ENCODE measurements at places on chromosomes 6 and 20.

DNA sequence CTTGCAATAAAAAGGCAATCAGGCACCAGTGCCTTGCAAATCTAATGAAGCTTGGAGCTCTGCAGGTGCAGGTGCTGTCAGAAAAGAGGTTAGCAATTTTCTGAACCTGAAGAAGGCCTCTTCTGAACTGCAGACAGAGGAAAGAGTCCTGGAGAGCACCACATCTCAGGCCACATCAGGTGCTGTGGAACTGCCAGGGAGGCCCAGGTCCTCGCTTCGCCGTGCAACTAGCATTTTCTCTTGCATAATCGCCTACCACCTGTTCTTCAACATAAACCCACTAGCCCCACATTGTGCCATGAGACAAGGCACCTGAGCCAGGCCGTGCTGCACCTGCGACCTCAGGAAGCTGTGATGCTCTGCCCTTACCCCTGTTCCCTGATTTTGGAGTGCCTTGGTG lies 187.6 kb downstream of the DTNBP1 start:
- no peak for DNase-seq

GRCh38 chr6:38554700-38555413 lies 84.9 kb downstream of the BTBD9 start:
- no peak for DNase-seq

DNA sequence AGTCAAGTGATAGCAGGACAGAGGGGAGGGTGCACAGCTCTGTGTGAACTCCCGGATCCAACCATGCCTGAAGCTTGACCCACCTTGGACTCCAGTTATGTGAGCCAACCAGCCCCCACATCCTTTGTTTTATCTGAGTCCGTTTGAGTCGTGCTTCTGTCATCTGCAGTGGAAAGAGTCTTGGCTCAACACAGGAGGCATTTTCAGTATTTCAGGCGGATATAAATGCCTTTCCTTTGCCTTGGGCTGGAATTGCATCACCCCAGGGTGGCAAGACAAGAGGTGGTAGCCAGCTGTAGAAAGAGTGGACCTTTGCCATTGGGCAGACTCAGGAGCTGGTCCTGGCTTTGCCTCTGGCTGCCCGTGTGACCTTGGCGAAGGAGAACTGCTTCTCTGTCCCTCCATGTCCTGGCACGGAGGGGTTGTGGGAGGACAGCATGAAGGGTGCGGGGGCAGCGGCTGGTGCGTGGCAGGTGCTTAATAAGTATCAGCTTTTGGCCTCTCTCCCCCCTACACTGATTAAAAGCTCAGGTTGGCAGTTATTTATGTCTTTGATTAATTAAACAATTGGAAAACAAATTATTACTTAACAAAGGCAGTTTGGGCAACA lies 42.6 kb upstream of the APCDD1L start:
- DNase-seq = no peak

DNA sequence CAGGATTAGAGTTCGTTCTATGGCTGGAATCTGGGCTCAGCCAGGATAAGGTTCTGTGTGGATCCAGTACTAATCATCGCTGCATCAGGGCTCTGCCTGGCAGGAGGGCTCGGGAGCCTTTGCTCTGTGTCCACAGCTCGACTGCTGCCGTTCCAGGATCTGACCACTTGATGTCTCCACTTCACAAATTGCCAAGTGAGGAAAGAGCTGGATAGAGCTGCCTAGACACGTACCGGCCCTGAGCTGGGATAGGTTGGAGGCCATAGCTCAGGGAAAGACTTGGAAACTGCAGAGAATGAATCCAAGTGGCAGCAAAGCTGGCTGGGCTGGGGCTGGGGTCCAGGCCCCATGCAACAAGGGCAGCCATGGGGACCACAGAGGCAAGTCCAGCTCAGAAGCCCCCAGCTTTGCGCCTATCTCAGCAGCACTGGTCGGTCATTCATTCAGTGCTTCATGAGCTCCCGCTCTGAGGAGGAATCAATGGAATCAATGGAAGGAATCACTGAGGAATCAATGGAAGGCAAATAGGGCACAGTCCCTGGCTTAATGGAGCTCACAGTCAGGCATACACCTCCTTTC lies 38.0 kb upstream of the TOP1 start:
- DNase-seq = peak; percentile 34

DNA sequence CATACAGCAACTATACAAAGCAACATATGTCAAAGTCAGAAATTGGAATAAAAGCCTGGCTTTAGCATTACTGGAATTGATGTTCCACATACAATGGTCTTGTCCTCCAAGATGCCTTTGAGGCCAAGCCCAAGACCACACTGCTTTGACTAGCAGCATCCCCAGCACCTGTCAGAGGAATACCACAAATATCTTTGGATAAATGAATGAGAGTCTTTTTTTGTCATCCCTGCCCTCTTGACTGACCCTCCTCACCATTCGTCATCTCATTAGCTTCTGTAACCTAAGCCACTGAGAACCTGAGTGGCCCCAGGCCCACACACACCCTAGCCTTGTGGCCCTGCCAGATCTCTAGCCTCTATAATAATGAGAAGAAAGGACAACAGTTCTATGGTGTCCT lies 48.5 kb downstream of the TNFRSF21 start:
- DNase-seq = no peak

- no peak for DNase-seq
Measured at GRCh38 chr20:61300293-61300692, 48.2 kb downstream of the CDH4 start.

GRCh38 chr20:5078399-5078958 lies 41.3 kb downstream of the PCNA start:
- peak; percentile 55 for DNase-seq

DNA sequence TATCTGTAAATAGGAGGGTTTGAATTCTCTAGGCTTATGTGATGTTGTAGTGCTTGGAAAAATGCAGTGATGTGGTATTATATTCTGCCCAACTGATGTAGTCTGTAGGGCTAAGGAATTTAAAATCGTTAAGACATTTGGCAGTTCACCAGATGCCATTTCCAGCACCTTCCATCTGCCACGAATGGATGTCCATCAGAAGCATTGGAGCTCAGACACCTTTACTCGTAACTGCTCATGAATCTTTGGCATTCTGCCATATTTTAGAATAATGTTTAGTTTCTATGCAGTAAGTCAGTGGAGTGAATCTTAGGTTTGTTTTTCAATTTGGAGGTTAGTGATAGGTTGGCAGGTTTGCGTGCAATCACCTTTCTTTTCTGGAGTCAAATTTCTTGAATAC lies 2.4 kb upstream of the SYTL3 start:
- DNase-seq = no peak

DNA sequence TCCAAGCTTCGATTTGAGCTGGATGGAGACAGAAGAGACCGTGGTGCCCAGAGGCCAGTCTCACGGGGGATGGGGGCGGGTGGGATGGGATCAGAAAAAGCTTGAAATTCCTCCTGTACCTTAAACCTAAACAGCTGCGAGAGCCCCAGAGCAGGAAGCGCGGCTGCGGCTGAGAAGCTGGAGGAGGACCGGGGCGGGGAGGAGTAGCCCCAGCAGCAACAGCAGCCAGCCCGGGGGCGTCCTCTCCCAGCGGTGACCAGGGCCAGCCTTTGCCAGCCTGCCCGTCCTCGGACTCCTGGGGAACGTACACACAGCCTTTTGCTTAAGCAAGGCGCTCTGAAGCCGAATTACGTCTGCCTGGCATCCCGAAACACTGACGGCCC lies 17.4 kb upstream of the PRDM13 start:
- DNase-seq = no peak

DNA sequence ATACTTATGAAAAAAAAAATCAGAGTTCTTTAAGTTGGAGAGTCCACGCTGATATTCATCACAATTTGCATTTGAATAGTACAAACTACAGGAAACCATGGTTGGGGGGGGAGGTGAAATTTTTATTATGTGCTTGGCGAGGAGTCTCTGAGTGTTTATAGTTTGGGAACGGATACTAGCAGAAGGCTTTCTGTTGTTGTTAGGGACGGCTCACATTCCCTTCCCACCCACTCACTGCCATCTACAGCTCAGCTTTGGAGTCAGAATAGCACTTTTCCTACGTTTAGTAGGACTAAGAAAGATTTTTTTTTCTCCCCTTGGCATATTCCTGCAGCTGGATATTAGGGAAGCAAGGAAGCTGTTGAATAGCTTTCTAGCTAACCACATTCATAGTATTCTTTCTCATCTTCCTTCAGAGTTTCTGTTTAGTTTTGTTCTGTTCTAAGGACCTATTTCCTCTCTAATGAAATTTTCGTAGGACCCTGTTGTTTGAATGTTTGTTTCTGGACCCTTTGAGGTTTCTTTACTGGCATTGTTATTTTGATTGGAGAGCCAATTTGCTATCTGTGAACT lies 235.1 kb upstream of the ZNF217 start:
- no peak for DNase-seq

DNA sequence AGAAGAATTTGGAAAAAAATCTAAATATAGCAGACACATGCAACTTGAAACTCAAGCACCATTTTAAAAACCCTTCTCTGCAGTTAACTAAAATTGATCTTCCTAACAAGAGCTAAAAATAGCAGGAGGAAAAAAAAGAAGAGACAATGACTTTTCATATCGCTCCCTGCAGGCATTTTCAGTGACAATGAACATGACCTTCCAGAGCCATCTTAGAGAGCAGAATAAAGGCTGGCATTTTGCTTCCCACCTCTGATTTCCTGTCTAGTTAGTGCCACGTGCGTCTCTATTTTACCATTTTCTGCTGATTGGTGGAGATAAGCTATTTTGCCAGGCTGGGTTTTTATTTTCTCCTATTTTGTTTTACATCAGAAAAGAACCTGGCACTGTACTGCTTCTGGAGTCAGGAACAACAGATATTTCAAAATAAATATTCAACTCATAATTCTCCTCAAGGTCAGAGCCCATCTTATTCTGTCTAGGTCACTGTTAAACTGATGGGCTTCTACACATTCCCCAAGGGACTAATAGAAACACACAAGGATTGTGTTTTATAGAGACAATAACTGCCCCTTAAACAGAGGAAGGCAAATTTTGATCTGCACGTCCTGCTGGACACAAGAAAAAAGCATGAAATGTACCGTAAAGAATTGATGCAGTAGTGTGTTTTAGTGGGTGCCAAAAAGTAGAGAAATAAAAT lies 70.2 kb upstream of the ENPP5 start:
- no peak for DNase-seq

GRCh38 chr6:15062516-15063252 lies 183.2 kb upstream of the JARID2 start:
- no peak for DNase-seq

DNA sequence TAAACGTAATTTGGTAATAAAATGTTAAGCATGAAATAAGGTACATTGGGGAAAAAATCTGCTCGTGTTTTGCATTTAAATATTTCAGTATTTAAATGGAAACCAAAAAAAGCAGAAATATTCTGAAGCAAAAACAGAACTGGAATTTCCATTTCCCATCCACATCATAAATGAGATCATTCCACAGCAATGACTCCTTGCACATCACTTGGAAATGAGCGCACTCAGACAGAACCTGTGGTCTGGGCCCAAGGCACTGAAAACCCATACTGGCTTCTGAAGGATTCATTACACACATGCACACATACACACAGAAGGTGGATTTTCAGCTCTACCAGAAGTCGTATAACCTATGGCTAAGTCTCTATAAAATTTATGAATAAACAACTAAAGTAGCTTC lies 174.8 kb downstream of the IBTK start:
- no peak for DNase-seq

DNA sequence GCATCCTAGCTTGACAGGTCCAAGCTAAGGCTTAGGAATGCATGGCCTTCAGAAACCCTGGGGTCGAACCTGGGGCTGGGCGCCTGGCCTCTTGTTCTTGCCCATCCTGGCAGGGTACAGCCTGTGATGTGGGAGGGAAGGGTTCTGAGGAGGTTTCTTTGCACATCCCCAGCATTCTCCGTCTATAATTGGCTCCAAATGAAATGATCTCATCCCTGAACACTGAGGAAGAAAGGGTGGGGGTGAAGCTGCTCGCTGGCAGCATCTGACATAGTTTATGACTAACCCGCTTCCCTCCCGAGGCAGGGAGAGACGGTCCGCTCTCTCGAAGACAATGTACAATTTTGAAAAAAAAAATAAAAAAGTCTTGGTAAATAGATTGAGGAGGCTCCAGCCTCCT lies 67.1 kb upstream of the ZNFX1 start:
- no peak for DNase-seq

DNA sequence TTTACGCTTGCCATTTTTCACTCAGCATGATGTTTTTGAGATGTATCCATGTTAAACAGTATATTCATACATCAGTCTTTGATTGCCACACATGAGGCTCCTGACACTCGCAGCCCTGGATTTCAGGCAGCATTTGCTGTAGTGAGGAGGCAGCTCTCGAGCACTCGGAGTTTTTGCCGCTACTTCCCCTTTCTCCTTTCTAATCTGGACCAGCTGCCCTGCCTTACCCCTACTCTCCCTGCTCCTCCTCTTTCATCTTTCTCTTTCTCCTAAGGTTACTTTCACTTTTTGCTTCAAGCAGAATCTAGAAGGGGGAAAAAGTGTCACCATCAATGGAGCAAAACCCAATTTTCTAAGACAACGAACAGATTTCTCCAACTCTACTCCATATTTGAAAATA lies 5.9 kb upstream of the CST3 start:
- no peak for DNase-seq

- no peak for DNase-seq
Measured at GRCh38 chr6:4174042-4174441, 38.7 kb upstream of the ECI2 start.

DNA sequence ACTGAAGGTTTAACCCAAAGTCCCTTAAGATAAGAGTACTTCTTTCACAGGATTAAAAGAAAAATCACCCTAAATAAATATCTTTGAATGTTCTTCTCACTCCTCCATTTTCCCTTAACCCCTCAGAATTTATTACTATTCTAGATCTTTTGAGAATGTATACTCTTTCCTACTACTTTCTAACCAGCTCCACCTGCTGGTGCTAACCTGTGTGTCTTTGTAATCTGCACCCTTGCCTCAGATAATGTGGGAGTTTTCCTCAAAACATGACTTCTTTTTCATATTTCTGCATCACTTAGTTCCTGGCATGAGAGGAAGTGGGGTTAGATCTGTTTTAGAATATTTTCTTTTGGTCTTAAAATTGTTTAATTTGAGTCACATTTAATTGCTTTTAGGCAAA lies 394.2 kb downstream of the BMP2 start:
- DNase-seq = no peak

- no peak for DNase-seq
Measured at GRCh38 chr20:58395604-58396003, 6.6 kb downstream of the VAPB start.

GRCh38 chr6:15389765-15390723 lies 144.2 kb downstream of the JARID2 start:
- DNase-seq = no peak

DNA sequence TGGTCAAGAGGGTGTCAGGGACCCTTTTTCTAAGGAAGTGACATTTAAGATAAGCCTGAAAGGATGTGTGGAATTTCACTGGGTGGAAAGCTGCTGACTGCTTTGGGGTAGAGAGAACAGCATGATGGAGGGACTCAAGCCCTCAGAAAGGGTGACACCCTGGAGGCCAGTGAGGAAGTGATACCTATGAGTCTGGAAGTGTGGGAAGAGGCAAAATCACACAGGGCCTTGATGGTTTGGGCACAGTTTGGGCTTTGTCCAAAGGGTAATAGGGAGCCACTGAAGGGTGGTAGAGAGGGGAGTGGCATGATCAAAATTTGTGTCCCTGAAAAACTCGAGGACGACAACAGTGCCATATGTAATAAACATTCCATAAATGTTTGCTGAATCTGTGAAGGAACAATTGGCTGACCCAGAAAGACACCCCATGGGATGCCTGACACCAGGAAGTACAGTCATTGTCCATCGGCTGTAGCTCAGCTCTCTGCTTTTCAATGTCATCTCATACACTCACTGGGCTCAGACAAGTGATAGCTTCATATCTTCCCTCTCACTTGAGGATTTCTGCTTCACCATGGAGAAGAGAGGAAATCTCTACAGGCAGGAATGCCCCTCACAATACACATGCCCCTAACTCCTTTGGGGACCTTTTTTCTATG lies 21.3 kb downstream of the CASS4 start:
- no peak for DNase-seq

- DNase-seq = no peak
Measured at GRCh38 chr20:49831770-49832631, 19.4 kb downstream of the SLC9A8 start.
